ENCODE measurements at places on chromosomes 5 and 9.

DNA sequence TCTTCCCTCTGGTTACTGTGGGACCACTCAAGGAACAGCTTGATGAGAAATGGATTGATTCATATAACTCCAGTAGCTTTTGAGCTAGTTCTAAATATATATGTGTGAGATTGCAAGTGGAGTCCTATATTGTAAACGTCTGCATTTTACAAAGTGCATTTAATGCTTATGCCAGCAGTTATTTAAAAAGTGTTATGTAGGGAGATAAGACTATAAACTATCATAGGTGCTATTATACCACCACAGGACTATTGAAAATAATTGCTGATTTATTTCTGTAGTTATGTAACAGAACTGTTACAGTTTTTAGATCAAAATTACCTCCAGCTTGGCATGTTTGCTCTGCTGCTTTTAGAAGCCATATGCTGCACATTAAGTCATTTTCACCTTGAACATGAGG, 36.2 kb downstream of the PTCD2 start:
- no peak for DNase-seq

DNA sequence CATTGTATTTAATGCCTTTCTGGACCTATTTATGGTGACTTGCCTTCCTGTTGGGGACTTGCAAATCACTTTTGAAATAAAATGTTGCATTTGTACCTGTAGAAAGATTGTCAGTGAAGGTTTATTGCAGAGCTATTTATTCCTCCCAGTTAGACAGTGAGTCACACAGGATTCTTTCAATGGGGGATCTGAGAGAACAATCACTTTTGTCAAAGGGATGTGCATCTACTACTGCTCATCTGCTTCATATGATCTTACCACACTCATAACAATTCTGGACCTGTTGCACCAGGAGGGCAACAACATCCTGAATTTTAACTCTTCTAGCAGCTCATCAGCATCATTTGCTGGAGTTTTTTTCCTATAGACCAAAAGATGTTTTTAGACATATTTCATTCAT, 66.8 kb downstream of the FBXL7 start:
- no peak for DNase-seq

DNA sequence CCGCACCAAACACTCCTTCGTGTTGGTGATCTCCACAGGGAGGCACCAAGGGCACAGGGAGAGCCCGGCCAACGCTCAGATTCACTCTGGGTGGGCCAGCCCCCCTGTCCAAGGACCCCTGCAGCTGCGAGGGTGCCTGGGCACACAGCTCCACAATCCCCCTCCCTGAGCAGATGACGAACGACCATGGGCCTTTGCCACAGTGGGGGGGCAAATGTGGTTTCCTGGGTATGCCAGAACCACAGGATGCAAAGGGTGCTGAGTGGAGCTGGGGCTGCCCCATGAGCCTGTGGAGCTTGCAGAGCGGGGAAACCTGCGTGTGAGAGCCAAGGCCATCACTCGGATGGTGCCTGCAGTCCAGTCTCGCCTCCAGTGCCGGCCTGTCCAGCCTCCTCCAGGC, 31.0 kb downstream of the LPCAT1 start:
- no peak for DNase-seq

DNA sequence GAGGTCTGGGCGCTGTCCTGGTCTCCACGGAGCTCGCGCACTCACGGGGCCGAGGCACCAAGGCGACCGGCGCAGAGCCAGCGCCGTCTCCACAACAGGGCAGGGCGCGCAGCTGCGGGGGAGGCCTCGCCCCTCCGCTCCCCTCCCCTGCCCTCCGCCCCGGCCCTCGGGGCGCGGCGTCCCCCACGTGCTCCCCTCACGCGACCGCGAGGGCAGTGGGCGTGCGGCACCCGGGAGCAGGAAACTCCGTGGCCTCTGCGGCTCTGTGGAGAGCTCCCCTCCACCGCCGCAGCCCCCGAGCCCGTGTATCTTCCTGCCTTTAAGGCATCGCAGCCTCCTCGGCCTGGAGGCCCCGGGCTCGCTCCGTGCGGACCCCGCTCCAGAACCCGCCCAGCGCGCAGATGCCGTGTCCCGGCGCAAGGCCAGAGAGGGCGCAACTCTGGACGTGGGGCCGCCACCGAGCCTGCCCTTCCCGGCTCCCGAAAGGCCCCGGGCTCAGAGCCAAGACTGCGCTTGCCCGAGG, 708 bp upstream of the TUBB4B start:
- DNase-seq: peak; percentile 33

- DNase-seq: no peak
These were observed 13.4 kb downstream of the PWWP2A start for GRCh38 chr5:160105686-160106360.

DNA sequence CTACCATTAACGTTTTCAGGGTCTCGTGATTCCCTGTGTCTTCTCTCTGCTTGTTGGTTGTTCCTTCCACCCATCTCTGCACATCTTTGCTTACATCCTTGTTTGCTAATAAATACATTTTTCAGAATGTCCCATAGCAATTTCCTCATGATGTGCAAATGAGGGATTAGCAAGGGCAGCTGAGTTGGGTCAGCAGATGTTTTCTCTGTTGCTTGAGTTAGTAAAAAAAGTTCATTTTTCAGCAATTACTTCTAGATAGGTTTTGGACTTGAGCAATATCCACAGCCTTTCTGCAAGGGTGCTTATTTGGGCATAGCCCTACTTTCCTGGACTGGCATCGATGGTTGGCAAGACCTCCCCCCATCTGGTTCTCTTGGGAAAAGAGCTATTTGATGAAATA, 4.8 kb upstream of the TNFSF15 start:
- DNase-seq: no peak

DNA sequence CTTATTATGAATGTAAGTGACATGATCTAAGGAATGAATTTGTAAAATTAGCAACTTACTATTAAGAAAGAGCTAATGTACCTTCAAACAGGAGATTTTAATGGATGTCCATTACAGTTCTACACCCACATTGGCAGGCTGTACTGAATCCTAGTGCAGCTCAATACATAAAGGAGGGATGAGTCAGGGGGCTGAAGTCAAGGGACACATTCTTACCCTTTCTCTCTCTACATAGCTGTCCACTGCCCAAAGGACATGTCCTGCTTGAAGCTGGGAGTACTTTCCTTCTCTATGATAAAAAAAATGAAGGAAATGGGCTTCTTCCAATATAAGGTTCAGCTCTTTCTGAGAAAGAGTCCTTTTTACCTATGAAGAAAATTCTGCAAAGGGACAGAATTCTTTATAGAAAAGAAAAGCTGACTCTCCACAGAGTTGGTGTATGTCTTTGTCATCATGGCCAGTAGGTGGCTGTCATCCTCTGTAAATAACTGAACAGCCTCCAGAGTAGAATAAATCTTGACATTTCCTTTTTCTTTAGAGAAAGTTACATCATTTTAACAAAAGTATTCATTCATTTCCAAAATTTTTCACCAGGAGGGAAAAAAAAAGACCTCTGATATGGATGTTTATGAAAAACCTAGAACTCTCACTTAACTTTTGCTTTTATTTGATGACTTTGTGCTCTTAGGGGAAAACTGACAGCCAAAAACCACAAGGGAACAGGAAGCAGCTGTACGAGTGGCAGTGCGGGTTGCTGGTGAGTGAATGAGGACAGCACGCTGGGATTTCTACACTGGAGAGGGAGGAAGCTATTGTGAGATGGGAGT, 13.1 kb upstream of the IFNA14 start:
- no peak for DNase-seq

DNA sequence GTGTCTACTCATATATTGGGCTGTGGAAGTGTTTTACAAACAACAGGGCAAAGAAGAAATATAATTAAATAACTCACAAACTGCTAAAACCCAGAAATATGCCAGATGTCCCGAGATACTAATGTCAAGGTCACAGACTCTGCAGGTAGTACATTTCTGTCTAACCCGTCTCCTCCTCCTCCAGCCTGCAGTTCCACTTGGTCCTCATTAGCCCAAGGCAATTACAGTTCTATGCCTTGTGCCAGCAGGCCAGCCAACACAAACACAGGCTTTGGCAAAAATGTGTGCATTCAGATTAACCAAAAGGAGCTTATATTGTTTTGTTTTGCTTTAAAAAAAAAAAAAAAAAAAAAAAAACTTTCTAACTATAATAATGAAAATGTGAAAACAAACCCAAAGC, 148.8 kb downstream of the MYO10 start:
- DNase-seq: no peak
